ENCODE measurements at places on chromosomes 4 and X.

GRCh38 chrX:133248177-133248576, 30.0 kb upstream of the TFDP3 start:
- no peak for DNase-seq

DNA sequence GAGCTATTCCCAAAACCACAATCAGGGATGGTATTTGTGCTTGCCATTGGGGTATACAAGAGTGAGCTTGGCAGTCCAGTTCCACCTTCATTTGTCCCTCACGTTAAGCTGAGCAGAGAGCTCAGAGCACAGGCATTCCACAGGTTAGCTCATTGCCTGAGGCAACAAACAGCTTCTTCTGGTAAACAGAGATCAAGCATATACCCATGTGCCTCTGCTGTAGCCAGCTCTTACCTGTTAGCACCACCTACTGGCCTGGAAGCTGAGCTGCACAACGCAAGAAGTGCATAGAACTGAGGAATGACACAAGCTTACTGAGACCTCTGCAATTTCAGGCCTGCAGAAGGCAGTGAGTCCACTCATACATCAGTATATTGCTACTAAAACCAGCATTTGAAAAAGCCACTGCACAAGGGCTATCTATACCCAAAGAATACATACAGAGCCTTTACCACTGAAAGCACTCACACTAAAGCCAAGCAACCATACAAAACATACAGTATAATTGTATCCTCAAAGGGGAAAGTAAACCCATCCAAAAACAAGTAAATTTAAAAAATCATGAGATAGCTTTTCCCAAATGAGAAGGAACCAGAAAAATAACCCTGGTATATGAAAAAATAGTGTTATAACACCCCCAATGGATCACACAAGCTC, 258.3 kb upstream of the GABRA2 start:
- no peak for DNase-seq

DNA sequence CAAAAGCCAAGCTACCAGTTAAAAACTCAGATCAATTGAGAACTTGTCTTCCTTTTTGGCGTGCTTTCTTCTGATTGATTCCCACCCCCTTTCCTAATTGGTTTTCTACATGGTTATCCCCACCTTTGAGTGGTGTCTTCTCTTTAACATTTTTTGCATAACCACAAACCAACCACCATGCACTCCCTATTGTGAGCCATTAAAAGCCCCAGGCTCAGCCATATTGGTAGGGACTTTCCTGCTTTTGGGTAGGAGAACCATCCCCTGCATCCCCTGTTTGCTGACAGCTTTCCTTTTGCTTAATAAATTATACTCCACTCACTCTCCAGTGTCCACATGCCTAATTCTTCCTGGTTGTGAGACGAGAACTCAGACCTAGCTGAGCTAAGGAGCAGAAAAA, 1651.4 kb upstream of the IGFBP7 start:
- no peak for DNase-seq

- no peak for DNase-seq
Measured at GRCh38 chr4:19375931-19376330, 875.8 kb upstream of the SLIT2 start.

GRCh38 chr4:159564615-159565014, 461.7 kb downstream of the RAPGEF2 start:
- DNase-seq = no peak

GRCh38 chrX:125651426-125651825, 331.8 kb downstream of the TEX13C start:
- DNase-seq = no peak

DNA sequence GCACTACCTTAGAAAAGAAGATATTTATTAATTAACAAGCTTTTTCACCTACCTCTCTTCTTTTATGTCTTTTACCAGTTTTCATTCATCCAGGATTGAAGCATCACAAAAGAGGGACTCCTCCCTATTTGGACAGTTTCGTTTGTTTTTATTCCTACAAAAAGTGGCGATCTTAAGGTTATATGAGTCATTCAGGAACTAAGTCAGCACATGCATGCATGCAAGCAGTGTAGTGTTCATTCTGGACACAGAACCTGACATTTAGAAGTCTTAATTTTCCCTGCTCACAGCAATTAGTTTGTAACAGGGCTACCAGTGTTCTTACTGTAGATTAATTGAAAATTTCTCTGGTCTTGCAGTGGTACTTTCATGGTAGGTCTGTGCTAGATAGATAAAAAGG, 47.9 kb upstream of the QRFPR start:
- DNase-seq = no peak

DNA sequence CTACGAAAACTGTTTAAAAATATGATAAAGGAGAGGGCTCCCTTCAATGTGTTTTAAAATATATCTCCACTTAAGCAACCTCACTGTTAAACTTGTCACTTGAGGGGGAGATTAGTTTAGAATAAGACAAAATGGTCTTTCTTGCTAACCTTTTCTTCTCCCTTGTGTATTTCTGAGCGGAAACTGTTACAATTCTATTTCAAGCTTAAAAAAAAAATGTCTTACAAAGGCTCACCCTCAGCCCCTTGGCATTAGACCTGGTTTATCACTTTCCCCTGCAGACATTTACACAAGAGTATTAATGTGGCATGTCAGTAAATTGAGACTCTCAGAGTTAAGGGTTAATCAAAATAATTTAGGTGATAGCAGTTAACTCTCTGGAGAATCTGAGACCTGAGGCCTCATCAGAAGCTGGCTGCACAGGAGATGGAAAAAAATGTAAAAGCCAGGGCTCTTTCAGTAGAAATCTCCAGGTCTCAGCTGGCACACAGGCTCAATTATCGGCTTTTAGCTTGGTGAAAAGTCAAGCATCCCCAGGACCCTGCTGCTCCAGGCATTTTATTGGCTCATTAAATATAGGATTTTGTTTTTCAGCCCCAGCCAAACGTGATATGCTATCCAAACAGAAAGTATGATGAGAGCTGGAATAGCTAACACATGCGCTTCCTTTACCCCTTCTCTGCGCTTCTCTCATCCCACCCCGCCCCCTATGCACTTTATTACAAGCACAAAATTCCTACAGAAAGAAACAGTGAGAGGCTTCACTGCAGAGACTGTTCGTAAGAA, 130.5 kb downstream of the PPA2 start:
- DNase-seq = no peak

DNA sequence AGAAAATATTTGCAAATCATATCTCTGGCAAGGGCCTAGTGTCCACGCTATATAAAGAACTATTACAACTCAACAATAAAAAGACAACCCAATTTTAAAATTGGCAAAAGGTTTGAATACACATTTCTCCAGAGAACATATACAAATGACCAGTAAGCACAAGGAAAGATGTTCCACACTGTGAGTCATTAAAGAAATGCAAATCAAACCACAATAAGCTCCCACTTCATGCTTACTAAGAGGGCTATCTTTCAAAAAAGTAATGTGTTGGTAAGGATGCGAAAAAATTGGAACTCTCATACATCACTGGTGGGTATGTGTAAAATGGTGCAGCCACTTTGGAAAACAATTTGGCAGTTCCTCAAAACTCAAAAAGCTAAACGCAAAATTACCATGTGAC, 884.0 kb upstream of the INTU start:
- DNase-seq = no peak

GRCh38 chrX:22060415-22061280, 28.5 kb downstream of the PHEX start:
- no peak for DNase-seq

DNA sequence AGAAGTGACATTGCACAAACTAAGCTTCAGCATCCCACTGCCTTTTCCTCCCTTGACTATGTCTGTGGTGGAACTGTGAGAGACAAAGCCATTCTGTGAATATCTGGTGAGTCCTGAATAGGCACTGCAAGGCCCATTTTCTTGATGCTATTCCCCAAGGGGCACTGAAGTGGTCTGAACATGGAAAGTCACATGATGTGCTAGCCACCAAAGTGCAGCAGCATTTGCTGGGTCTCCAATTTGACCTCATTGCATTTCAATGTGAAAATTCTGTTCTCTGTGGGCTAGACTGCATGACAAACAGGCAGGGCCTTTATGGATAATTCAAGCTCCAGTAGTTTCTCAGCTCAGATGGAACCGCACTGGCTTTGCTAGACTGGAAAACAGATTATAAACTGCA, 627.4 kb upstream of the BOD1L1 start:
- no peak for DNase-seq

DNA sequence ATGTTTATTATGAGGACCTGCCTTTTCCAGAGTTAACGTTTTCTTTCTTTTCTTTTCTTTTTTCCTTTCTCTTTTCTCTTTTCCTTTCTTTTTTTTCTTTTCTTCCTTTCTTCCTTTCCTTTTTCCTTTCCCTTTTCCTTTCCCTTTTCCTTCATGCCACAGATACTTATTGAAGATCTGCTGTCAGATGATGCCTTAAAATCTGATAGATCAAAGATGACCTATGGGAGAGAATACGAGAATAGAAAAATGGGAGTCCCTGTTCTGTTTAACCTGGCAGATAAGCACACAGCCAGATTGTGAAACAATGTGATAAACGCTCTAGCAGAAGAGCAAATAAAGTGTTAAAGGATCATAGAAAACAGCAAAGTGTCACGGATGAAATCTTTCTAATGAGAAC, 38.9 kb downstream of the AFF1 start:
- DNase-seq = no peak

DNA sequence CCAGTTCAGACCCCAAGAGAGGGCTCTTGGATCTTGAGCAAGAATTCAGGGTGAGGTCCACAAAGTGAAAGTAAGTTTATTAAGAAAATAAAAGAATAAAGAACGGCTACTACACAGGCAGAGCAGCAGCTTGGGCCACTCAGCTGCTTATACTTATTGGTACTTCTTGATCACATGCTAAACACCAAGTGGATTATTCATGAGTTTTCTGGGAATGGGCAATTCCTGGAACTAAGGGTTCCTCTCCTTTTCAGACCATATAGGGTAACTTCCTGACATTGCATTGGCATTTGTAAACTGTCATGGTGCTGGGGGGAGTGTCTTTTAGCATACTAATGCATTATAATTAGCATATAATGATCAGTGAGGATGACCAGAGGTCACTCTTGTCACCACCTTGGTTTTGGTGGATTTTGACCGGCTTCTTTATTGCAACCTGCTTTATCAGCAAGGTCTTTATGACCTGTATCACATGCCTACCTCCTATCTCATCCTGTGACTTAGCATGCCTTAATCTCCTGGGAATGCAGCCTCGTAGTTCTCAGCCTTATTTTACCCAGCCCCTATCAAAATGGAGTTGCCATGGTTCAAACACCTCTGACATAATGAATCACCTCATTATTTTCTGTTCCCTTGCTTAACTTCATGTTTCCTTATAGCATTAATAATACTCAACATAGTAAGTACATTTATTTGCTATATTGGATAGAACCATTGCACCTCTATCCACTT, 476.3 kb downstream of the DTHD1 start:
- DNase-seq = no peak

DNA sequence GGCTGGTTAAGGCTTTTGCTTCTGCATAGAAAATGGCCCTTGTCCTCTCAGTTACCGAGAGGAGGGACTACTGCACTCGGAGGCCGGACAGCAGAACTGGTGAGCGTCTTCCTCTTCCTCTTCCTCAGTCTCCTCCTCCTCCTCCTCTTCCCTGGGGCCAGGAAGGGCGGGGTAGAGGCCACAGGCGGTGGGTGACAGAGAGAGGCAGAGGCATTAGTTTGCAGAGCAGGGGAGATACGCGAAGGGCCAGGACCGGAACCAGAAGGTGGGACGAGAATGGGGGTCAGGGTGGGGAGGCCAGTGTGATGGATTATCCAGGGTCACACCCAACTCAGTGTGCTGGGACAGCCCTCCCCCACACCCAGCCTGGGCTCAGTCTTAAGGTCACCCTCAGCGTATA, 14.5 kb downstream of the IQSEC2 start:
- DNase-seq = no peak

GRCh38 chr4:6472387-6473263, at the start of gene PPP2R2C:
Gene PPP2R2C (minus strand): TSS chr4:6472614. CDS start chr4:6472229, 385 bp downstream.
- no peak for DNase-seq

DNA sequence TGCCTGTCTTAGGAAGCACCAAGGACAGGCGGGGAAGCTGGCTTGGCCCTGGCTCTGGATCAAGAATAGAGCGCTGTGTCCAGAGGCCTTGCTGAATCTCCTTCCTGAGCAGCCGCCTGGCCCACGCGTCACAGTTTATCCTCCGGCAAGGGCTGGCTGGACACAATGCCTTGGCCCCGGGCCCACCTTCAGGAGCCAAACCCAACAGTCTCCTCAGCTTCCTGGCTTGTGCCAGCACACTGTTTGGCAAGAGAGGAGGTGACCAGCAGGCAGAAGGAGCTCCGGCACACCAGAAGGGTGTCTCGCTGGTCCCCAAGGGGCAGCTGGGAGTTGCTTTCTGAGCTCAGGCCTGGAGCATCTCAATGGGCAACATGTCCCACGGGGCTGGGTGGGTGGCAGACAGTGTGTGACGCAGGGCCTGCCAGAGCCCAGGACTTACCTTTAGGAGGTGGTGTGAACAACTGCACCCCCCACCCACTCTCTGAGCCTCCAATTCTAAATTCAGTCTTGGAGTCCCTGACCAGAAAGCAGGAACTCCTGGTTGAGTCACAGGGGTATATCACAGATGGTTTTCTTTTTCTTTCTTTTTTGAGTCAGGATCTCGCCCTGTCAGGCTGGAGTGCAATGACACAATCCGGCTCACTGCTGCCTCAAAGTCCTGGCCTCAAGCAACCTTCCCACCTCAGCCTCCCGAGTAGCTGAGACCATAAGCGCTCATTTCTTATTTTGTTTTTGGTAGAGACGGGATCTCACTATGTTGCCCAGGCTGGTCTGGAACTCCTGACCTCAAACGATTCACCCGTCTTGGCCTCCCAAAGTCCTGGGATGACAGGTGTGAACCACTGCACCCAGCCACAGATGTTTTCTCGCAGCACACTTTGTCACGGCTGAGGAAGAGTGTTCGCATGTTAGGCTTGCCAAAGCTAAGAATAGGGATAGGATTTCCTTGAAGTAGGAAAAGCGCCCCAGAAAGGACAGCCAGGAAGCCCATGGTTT, 361.2 kb downstream of the BCOR start:
- DNase-seq = no peak

GRCh38 chr4:86130160-86130933, 229.5 kb downstream of the MAPK10 start:
- DNase-seq = no peak

DNA sequence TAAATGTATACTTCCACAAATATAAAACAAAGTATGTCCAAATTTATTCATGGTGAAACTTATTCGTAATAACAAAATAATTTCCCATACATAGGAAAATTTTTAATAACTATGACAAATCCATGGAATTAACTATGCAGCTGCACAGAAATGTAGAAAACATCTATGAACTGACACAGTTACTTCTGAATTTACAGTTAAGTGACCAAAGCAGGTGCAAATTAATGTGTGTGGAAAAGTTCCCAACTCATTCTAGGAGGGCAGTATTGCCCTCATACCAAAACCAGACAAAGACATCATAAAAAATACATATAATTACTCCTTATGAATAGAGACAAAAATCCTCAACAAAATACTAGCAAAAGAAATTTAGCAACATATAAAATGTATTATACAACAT, 12.5 kb downstream of the LDOC1 start:
- no peak for DNase-seq

All from central memory CD8-positive, alpha-beta T cell (primary cell).